ENCODE measurements at places on chromosomes 4 and X. TPM values are rescaled to one million over a fixed set of nuclear protein-coding genes. Genes with fewer than 3 reads are reported as not detected.

DNA sequence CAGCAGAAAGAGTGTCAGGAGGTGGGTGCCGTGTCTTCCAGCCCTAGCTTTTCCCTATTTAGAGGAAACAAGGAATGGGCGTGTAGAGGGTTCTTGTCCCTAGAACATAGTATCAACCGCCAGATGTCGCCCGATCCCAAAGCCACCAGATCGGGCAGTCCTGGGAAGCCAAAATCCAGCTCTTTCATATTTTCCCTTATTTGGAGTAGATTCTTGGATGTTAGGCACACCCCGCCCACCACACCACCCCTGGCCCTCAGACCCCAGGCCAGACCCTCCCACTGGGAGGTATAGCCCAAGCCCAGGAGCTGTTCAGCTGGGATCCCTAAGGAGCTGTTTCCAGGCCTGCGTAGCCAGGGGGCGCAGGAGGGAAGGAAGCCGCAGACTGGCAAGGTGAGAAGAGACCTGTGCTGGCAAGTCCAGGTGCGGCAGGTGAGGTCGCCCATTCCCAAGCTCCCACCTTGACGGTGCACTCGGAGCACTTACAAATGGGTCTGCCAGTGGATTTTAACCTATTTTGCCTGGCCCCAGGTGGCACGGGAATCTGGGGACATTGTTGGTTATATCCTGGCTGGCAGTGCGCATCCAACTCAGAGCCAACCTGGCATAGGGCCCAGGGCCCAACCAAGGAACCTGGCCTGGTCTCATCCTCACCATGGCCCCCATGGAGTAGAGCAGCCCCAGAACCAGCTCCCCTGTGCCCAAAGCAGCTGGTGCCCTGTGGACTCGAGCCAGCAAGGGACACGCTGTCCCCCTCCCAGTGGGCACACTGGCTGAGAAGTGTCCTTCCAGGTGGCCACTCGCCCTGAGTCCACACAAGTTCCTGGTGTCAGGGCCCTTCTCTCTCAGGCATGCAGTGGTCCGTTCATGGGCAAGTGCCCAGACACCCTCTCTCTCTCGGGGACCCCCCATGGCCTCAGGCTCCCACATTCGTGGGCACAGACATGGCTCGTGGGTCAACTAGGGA, 811 bp downstream of the FLNA start:
- peaks cover 37% of the 10 kb centered on the region for H3K4me1 ChIP-seq
- H3K27ac ChIP-seq: peak overlapping the region; percentile 84
- DNase-seq: peak; percentile 79
- no peak overlapping the region for H3K4me3 ChIP-seq

DNA sequence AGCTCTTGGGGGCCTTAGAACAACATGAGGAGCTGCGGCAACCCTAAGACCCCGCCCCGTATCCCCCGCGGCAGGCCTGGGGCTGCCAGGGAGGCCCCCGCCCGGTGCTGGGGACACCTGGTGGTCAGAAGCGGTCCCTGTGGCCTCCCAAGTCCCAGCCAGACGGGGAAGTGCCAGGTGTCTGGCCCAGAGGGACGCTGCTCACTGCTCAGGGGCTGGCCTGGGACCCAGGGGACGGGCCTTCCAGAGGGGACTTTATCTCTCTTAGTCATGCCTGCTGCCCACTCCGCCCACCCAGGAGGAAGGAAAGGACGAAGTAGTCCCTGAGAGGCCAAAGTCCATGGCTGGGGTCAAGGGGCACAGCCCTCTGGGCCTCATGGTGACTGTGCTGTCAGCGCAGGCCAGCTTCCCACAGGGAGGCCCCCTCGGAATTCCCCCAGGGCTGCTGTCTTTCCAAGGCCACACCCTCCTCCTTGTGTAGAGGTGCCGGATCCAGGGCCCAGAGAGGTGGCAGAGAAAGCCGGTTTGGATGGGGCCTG, 31.0 kb upstream of the HTRA3 start:
- H3K27me3 ChIP-seq: no peaks in the 10 kb centered on the region
- no peaks in the 10 kb centered on the region for H3K36me3 ChIP-seq
- DNase-seq: no peak
- H3K4me1 ChIP-seq: no peaks in the 10 kb centered on the region
- no peak overlapping the region for H3K27ac ChIP-seq

GRCh38 chr4:88993246-88993645, 63.7 kb downstream of the FAM13A start:
- no peaks in the 10 kb centered on the region for H3K36me3 ChIP-seq
- no peak for DNase-seq
- H3K27me3 ChIP-seq: no peaks in the 10 kb centered on the region
- H3K4me1 ChIP-seq: peaks cover 14% of the 10 kb centered on the region

GRCh38 chr4:123073650-123074049, 151.3 kb upstream of the NUDT6 start:
- no peak overlapping the region for H3K27ac ChIP-seq
- no peaks in the 10 kb centered on the region for H3K4me1 ChIP-seq
- DNase-seq: no peak
- H3K36me3 ChIP-seq: no peaks in the 10 kb centered on the region

- H3K27ac ChIP-seq: no peak overlapping the region
- H3K4me3 ChIP-seq: no peak overlapping the region
- no peaks in the 10 kb centered on the region for H3K36me3 ChIP-seq
These were observed 32.7 kb upstream of the MAGED1 start for GRCh38 chrX:51860679-51861078.

DNA sequence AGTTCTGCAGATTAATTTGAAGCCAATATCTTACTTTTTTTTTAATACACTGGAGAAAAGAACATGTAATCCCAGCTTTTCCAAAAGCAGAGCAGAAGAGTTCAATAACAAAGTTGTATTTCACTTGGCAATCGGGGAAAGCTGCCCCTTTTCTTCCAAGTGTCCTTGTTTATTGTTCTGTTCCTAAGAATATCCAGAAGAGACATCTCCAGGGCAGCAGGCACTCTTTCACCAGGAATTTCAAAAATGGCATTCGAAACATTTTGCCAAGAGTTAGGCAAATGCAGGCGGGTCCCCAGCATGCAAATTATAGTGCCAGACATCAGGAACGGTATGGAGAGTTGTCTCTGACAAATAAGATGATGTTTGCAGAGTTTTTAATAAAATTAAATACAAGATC, 494.5 kb downstream of the BCOR start:
- no peaks in the 10 kb centered on the region for H3K4me1 ChIP-seq
- no peaks in the 10 kb centered on the region for H3K36me3 ChIP-seq
- H3K27ac ChIP-seq: no peak overlapping the region
- no peak overlapping the region for H3K4me3 ChIP-seq

GRCh38 chr4:101421386-101421785, 74.1 kb upstream of the PPP3CA start:
- no peaks in the 10 kb centered on the region for H3K36me3 ChIP-seq
- no peak overlapping the region for H3K4me3 ChIP-seq
- DNase-seq: no peak
- H3K27me3 ChIP-seq: no peaks in the 10 kb centered on the region

DNA sequence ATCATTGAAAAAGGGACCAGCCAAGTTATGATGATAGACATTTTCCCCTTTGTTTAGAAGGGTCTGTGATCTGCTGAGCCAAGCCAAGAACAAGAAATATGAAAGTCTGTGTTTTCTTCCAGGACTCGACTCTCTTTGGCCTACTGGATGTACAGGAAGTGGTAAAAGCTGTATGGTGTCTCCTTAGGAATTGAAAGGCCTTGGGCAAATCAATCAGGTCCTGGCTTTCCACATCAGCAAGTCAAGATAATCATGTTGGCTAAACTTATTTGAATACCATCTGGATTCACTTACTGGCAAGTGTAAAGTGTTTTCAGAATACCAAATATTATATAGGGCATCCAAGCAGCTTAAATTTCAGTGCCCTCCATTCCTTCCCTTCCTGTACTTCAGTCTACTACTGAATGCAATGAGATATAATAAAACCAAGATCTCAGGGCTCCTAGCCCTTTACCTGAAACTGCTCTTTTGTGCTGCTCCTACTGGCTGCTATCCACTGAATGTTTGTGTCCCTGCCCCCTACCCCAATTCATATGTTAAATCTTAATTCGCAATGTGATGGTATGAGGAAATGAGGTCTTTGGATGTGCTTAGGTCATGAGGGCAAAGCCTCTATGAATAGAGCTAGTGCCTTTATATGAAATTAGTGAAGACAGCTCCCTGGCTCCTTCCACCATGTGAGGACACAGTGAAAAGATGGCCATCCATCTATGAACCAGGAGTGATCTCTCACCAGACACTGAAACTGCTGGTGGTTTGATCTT, 578.0 kb downstream of the SPRY1 start:
- no peak overlapping the region for H3K4me3 ChIP-seq
- H3K27ac ChIP-seq: no peak overlapping the region
- H3K36me3 ChIP-seq: no peaks in the 10 kb centered on the region
- DNase-seq: no peak
- no peaks in the 10 kb centered on the region for H3K4me1 ChIP-seq
- H3K27me3 ChIP-seq: no peaks in the 10 kb centered on the region

DNA sequence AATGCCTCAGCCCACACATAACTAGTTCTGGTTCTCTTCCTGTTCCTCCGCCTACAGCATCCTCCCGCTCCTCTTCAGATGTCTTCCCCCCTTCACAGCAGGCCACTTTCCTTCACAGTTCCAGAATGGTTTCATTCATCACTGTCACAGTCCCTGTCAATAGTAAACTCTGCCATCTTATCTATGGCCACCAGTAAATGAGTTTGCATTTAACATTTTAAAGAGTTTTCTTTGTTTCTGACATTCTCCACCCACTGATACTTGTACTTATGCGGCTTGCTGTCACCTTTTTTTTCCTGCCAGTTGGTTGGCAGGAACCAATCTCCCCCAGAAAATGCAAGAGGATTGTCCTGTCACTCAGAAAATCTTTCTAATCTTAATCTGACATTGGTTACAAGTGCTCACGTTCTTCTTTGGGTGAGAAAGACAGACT, 114.1 kb downstream of the GLUD2 start:
- H3K27me3 ChIP-seq: no peaks in the 10 kb centered on the region
- no peak for DNase-seq
- H3K4me3 ChIP-seq: no peak overlapping the region
- H3K36me3 ChIP-seq: no peaks in the 10 kb centered on the region
- no peak overlapping the region for H3K27ac ChIP-seq

The FGD1 gene
- 2.9 TPM for total RNA-seq
